ENCODE measurements at places on chromosomes 7 and 10.

GRCh38 chr10:111142092-111142768 is 65.4 kb downstream of the ADRA2A start:
- DNase-seq = no peak

GRCh38 chr7:128881458-128882125 is 18.9 kb downstream of the ATP6V1F start:
- no peak for DNase-seq

GRCh38 chr7:118731854-118732253 is 507.4 kb downstream of the ANKRD7 start:
- DNase-seq = no peak

GRCh38 chr10:7666253-7667023 is at the start of gene ITIH5:
TSS of gene ITIH5 (minus strand) at chr10:7666966. CDS start at chr10:7666892, 74 bp downstream.
- no peak for DNase-seq

GRCh38 chr10:33556620-33557019 is 222.2 kb upstream of the NRP1 start:
- DNase-seq = no peak

- no peak for DNase-seq
These were observed 756.4 kb downstream of the XPNPEP1 start for GRCh38 chr10:109166935-109167334.

- DNase-seq = no peak
These were observed 481.5 kb upstream of the KLF6 start for GRCh38 chr10:4266416-4267085.

- no peak for DNase-seq
These were observed 55.8 kb downstream of the INPP5A start for GRCh38 chr10:132593389-132593788.

DNA sequence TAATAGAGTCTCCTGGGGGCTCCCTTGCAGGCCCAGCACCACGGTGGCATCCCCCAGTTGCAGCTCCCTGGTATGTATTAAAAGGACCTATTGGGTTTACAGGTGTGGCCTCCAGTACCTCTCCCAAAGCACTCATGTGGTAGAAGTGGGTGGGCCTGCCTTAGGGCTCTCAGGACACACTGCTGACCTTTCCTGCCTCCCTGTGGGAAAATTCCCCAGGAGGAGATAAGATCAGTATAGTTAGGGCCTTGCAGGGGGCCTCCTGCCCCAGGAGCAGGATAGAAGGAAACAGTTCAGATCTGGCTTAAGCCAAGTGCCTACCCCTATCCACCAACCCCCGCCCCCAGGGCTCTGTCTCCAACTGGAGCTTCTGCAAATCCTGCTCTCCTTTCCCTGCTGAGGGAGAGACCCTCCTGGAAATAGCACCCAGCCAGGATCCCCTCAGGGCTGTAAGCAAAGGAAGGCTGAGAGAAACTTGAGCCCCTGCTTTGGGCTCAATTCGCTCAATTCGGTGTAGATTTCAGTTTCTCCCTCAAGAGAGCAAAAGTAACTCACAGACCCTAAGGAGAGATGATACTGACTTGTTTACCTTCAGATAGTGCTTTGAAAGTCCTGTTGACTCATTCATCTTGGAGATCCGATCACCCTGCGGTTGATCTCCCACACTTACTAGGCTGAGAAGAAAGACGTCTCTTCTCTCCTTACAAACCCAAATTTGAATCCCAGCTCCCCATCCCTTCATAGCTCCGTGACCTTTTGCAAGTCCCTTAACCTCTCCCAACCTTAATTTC is 130.6 kb downstream of the WDR11 start:
- DNase-seq = no peak

DNA sequence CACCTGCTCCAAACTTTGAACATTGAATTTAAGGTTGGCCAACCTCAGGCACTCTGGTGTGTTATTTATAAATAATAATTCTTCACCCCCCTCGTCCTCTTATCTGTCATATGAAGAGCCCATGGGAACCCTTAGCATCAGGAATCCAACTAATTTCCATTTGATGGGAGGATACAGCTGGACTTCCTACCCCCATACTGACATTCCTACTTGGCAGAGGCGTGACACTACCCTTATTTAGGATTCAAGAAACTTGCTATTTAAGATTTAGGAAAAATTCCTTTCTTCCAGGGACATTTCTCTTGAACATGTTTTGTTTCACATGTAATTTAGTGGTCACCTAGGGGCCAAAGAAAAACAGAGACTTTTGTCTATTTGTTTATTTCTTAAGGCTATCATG is 171.9 kb upstream of the NRP1 start:
- no peak for DNase-seq

DNA sequence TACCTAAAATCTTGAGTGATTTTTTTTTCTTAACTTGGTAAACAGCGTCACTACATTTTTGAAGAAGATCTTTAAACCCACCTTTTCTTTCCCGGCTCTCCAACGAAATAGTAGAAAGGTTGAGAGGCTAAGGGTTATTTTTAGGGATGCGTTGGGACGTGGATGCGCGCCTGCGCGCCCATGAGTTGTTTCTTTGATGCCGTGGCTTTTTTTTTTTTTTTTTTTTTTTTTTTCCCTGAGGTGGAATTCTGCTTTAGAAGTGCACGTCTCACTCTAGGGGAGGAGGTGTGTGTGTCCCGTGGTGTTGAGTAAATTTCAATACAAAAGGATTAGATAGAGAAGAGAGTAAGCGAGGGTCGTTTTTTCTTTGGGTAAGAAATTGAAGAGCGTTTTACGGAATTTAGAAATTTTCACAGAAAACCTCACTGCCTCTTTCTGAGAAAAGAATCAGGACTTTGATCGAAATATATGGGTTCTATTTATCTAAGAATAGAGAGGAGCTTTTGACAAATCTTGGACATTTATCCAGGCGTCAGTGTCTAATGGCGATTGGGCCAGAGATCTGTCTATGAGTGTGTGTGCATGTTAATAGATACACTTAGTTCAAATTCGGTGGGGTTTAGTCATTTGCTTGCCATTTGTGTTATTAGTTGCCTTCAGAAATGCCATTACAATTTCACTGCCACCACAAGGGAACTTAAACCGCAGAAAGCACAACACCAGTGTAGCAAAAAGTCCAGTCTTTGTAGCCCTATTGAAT is 1.2 kb upstream of the SP8 start:
- no peak for DNase-seq

GRCh38 chr7:28065721-28066285 is 114.8 kb downstream of the JAZF1 start:
- DNase-seq = no peak

- no peak for DNase-seq
These were observed 21.6 kb upstream of the NUP205 start for GRCh38 chr7:135536150-135536549.

GRCh38 chr10:28089467-28089866 is 90.6 kb upstream of the ODAD2 start:
- DNase-seq = no peak

DNA sequence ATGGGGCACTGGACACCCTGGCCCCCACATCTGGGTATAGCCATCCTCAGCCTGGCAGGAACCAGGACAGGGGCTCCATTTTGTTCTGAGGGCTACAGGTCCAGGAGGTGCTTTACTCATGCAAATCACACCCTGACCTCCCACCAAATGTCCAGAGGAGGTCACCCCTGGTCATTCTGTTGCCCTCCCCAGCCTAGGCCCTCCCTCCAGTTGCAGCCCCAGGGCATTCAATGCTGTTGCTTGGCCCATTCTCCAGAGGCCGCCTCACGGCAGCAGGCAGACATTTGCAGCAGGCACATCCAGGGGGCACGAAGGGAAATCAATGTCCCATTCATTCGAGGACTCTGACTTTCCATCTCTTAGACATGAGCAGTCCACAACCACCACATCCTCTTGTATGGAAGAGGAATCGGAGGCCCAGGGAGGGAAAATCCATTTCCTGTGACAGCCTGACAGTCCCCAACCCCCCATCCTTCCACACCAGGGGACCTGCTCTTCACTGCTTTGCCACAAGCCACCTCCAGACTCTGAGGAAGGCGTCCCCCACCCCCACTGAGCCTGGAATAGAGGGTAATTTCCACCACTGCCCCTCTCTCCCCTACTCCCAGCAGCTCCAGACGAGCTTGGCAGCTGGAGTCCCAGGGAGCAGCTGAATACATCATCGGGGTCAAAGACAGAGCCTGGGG is 76.2 kb upstream of the UNC5B start:
- no peak for DNase-seq

DNA sequence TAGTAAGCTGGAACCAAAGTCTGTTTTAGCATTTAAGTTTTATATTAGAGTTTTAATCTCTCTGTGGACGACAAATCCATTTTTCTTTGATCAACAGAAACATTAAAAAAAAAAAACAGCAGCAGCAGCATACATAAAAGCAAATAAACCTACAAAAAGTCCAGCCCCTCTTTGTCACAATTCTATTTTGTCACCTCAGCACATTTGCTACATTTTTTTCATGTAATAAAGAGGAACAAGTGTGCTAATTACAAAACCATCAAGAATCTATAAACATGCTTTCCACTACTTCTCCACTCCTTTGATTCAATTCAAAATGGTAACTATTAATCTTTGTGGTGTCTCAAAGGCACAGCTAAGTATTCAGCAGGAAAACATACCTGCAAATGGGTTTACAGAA is 259.8 kb upstream of the GNAI1 start:
- no peak for DNase-seq

DNA sequence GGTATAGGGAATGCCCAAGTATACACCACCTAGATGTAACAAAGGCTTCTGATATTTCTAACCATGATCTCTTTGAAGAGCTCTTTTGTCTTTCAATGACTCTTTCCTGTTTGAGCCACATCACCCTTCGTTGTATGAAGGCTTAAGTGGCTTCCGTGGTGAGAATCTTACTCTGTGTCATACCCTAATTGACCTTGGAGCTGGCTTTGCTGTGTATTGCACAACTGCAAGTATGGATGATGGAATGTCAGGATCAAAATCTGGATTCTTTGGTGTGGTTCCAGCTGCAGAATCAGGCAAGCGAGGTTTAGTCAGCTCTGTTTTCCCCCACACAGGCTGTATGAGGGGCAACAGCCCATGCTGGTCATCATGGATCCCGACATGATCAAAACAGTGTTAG is 16.0 kb downstream of the CYP3A43 start:
- no peak for DNase-seq

- DNase-seq = no peak
These were observed 88.4 kb upstream of the EEPD1 start for GRCh38 chr7:36064676-36065075.
